DMS53 (cell line): ENCODE measurements at places on chromosomes 13 and 19.

- DNase-seq = no peak
Measured at GRCh38 chr13:112013665-112014064, 53.3 kb upstream of the SOX1 start.

- no peak for DNase-seq
Measured at GRCh38 chr19:16654627-16655026, 5.3 kb downstream of the SMIM7 start.

GRCh38 chr19:2462635-2463421 lies 6.1 kb upstream of the LMNB2 start:
- peak; percentile 72 for DNase-seq

GRCh38 chr13:103935117-103935516 lies 868.9 kb upstream of the SLC10A2 start:
- DNase-seq = peak; percentile 1

DNA sequence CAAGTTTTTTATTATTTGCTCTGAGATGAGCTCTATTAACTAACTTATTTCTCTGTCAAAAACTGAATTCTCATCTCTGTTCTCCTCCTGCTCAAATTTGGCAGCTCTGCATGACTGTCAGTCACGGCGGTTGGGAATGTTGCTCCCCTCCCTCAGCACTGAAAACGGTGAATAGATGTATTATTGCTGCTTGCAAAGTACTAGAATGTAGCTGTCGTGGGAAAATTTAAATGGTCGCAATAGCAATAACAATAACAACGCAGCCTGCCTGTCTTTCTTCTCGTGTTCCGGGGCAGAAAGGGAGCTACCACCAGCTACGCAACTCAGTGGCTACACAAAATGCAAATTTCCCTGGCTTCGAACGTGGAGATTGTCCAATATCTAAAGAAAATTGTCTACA lies 125.6 kb upstream of the FRY start:
- DNase-seq = no peak

GRCh38 chr13:113792886-113793717 lies 34.1 kb downstream of the TMEM255B start:
- DNase-seq = no peak

GRCh38 chr19:46587861-46588260 lies 13.3 kb upstream of the CALM3 start:
- no peak for DNase-seq

DNA sequence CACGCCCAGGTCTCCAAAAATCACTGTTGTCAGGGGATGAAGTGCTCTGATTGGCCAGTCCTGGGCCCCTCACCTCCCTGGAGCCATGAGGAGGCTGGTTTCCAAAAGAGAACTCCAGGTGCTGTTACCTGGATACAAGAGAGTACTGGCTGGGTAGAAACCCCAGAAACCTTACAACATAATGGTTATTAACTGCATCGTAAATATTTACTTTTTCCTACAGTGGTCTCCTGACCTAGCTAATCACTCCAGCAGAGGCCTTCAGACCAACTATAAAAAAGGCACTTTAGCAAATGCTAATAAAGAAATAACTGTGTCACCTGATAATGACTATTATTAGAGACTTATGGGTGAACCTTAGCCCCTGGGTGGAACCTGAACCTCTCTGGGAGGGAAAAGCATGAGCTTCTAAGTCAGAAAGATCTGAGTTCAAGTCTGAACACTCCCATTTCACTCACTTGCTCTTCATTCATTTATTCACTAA lies 1.5 kb upstream of the IGSF23 start:
- DNase-seq = peak; percentile 63

DNA sequence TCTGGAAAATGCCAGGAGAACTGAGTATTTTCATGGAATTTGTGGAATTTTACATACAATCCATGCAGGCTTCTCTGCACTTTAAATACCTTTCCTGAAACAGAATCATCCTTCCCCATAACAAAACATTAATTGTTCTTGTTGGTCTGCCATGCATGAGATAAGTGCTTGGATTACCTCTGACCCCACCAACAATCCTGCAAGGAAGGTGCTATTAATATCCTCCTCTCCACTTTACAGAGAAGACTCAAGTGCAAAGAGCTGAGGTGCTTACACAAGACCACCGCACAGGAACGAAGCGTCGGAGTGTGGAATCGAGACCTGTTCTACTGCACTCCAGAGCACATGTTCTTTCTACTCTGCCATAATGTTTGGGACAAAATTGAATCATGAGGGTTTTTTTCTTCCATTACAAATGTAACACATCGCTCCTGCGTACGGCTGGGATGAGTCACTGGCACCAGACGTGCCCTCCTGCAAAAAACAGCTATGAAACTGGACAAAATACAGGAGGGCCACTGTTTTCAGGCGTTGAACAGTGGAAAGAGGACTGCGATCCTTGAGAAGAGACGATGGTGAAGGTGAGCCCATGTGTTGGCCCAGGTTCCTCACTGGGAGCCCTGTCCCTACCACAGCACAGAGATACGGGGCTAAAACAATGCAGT lies 12.9 kb upstream of the LRRC4B start:
- no peak for DNase-seq

DNA sequence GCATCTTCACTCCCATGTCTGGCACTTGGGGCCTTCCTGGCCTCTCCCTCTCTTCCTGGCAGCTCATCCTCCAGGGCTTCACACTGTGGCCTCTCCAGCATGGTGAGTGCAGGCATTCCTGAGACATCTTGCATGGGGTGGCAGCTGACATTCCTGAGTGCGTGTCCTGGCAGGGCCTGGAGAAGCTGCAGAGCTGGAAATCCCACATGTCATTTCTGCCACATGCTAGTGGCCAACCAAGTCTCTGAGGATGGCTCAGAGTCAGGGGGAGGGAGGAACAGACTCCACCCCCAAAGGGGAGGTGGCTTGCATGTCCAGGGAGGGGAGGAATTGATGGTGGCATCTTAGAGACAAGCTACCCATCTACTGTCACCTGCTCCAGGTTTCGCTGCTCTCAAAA lies 41.6 kb upstream of the AMER2 start:
- DNase-seq = no peak

GRCh38 chr19:41801792-41802211 lies 5.4 kb downstream of the CEACAM3 start:
- no peak for DNase-seq

GRCh38 chr19:3359919-3360420 lies 6.4 kb upstream of the NFIC start:
- DNase-seq = peak; percentile 55

- peak; percentile 80 for DNase-seq
Measured at GRCh38 chr13:26872525-26873385, 112.2 kb upstream of the GPR12 start.

DNA sequence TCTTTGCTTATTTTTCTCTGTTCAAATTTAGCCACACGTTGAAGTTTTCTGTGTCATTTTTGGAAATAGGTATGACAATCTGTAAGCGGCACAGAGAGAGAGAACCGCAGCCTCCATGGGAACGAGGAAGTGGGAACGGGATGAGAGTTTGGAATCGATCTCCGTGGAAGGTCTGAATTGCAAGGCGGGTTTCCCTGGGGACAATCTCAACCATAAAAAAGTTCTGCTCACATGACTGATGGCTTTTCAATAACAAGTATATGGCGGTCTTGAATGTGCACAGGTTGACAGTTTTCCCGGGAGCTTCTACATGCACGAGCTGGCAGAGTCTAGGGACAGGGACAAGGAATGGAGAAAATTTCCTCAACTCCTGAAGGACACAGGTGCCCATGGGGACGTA lies 90.9 kb downstream of the INSR start:
- no peak for DNase-seq

DNA sequence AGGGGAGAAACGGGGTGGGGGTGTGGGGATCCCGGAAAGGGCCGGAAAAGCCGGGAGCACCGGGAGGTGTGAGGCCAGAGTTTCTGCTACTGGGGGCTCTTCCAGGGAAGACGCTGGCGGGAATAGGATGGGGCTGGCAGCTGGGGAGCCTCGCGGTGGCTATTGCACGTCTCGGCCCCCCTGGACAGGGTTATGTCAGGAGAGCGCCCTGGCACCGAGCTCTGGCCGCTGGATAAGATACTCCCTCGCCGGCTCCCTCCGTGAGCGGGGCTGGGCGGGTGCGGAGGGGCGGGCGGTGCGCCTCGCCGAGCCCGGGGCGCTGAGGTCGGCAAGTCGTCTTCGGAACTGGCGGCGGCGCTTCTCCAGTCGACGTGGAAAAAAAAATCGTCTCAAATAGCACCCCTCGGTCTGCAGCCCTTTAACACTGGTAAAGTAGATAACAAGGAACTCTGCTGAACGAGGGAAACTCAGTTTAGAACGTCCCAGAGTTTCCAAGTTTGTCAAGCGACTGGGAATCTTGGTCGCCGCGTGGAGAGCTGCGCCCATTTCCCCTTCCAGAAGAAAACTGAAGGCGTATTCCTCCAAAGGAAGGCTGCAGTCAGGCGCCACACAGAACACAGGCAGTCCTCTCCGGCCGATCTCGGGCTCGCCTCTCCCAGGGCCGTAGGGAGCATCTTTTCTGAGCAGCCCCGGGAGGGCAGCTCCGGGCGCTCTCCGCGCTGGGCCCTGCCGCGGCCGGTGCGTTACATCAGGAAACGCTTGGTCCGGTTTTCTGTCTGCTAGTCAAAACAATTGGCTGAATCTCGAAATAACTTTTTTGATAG lies 115.1 kb downstream of the KCNRG start:
- DNase-seq = peak; percentile 53

DNA sequence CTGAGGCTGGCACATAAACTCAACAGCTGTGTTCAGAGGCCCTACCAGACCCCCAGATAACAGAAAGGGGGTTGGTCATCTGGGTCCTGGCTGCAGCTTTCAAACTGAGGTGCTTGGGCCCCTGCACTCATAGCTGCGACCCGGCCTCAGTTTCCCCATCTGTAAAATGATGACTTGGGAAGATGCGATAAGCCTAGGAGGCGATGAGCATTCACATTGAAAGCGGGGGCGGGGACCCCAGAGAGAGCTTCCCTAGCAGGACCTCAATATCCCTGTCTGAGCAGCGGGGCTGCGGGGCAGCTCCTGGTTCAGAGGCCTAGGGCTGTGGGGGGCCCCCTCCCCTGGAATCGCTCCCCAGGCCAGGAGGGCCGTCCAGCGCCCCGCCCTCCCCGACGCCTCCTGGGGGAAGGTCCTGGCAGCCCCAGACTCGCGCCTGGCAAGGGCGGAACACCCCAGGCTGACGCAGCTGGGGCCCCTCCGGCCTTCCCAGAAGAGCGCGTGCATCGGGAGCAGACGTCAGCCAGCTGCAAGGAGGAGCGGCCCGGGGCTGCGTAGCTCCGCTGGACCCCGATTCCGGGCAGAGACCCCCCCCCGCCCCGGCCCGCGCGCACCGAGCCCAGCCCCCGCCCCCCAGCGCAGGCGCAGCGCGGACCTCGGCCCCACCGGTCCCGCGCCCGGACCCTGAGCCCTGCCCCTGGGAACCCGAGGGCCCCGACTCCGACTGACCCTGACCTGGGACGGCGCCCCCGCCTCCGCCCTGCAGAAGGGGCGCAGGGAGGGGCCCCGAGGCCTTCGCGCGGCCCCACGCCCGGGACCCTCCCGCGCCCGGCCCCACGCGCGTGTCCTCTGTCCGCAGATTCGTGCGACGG lies 3.5 kb downstream of the FSTL3 start:
- DNase-seq = peak; percentile 65

DNA sequence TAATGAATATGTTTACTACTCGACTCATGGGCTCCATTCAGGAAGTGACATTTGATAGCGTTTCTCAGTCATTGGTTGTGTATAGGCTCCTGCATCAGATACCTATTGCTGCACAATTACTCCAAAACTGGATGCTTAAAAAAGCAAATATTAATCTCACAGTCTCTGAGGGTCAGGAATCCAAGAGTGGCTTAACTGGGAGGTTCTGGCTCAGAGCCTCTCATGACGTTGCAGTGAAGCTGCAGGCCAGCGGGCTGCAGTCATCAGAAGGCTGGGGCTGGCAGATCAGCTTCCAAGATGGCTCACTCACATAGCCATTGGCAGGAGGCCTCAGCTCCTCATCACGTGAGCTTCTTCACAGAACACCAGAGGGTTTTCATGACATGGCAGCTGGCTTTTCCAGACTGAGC lies 525.1 kb upstream of the NBEA start:
- peak; percentile 79 for DNase-seq

GRCh38 chr13:101584331-101584730 lies 131.9 kb downstream of the ITGBL1 start:
- no peak for DNase-seq
